CD4-positive, alpha-beta T cell treated with Interferon alpha-2 for 1 hour (primary cell): ENCODE measurements at places on chromosomes 2 and 18.

GRCh38 chr2:205636549-205637319 lies 45.6 kb upstream of the NRP2 start:
- DNase-seq: no peak

DNA sequence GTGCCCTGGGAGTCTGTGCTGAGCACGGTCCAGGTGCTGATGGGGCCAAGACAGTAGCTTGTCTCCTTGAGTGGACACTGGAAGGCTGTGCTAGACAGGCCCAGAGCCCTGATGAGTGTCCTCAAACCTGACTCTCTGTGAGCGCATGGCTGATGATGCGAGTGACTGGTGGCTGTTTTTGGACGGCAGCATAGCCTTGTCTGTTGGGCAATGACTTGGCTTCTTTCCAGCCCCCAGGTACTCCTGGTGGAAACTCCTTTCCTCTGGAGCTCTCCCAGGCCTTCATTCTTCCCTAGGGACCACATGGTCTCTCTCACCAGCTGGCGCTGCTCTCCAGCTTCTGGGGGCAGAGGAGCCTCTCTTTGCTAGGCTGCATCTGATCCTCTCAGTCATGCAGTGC lies 207.6 kb upstream of the SMIM21 start:
- no peak for DNase-seq

- DNase-seq: peak; percentile 7
These were observed 410.8 kb upstream of the POU3F3 start for GRCh38 chr2:104443145-104443544.

- no peak for DNase-seq
These were observed 44.1 kb downstream of the TGFA start for GRCh38 chr2:70509565-70509964.

DNA sequence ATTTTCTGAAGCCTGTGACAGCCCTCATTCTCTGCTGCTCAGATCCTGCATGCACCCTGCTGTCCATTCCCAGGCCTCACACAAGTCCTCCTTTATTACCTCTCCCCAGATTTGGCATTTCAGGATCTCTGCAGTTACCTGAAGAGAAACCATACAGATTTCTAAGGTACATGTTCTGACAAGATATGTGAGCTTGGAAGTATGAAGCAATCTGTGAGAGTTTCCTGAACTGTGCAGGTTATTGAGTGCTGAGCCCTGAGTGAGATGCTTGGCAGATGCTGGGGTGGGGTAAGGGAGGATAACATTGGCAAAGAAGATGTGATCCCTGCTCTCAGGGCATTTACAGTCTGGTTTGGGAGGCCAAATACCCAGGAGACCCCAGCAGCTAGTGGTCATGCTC lies 122.1 kb upstream of the STPG4 start:
- no peak for DNase-seq

DNA sequence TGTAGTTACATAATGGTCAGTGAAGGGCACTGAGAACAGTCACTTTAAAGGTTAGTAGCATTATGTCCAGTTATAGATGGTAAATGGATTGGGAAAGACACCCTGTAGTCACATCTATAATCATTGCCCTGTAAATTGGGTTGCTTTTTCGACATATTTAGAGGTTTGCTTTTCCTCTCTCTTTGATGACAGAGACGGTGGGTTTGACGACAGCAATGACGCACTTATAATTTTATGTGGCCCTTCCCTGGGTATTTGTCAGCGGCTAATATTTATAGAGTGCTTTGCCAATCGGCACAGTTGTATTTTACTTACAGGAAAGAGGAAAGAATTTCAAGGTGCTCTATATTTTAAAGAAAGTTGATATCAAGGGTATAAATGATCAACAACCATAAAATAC lies 2.8 kb downstream of the CPS1 start:
- DNase-seq: no peak

DNA sequence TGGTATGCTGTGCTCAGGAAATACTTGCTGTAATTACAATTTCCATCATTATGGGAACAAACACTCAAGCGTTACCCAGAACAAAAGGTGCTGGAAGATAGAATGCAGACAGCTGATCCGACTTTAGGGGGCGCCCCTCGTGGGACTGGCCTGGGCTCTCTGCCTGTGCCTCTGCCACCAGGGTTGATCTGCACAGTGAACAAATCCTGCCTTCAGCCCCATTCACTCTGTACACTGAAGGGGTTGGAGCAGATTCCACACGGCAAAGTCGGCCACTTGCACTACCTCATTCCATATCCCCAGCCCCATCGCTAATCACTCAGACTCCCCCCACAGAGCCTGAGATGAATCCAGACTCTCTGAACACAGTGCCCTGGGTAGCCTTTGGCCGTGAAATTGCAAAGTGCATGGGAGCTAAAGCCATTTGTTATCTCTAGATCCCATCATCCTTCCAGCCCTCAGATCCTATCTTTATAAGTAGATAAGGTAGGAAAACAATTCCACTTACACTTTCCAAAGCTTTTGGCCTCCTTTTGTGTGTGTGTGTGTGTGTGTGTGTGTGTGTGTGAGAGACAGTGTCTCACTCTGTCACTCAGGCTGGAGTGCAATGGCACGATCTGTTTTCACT lies 69.3 kb downstream of the INPP5D start:
- no peak for DNase-seq

DNA sequence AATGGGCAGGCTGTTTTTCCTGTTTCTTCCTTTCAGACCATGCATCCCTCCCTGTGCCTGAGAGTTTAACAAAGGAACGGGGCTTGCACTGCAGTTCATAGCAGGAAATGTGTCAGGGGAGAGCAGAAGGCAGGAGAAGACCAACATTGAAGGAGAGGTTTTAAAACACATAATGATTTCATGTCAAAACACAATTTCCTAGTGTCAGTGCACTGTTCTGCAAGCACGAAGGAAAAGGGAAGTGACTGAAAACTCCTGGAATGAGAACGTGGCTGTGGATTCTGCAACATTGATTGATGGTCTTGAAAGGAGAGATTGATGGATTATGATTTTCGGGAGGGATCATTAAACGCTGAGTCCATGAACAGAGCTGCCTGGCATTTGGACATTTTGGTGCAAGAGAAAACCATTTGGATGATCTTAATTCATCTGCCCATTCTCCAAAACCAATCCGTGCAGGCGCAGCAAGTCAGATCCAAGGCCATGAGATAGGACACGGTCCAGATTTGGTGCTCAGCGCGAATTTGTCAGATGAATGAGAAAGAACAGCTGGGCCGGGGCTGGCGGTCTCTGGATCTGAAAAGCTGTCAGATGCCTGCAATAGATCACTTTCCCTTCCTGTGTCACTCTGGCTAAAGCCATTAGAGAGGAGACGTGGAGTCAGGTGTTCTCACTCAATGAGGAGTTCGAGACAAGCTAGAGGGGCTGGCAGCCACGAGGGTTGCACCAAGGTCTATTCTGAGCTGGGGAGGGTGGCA lies 38.4 kb downstream of the C1QL2 start:
- no peak for DNase-seq

DNA sequence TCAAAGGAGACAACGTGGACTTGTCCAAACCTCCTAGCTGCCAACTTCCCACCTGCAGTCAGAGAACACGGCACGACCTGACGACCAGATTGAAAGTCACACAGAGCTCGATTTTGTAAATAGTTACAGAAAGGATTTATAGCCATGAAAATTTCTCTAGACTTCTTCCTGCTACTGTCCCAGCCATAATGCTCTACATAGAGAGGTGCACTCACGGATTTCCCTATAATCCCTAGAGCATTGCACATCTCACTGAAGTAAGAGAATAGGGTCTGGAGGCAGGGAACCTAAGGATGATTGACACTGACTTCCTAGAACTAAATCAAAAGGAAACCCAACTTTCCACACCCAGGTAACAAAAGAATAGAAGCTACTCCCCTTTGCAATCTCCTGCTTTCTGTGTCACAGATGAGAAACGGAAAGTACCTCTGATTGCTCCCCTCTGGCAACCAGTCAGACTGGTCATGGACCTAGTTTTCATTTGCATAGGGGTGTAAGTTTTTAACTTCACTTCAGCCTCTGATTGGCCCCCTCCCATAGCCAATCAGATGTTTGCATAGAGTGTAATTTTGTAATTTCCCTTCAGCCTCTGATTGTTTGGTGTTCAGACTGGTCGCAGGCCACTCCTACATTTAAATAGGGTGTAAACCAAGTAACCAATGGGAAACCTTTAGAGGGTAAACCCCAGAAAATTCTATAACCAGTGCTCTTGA lies 58.6 kb upstream of the FBXO11 start:
- DNase-seq: no peak

GRCh38 chr2:196719110-196719872 lies 79.8 kb downstream of the CCDC150 start:
- DNase-seq: no peak

DNA sequence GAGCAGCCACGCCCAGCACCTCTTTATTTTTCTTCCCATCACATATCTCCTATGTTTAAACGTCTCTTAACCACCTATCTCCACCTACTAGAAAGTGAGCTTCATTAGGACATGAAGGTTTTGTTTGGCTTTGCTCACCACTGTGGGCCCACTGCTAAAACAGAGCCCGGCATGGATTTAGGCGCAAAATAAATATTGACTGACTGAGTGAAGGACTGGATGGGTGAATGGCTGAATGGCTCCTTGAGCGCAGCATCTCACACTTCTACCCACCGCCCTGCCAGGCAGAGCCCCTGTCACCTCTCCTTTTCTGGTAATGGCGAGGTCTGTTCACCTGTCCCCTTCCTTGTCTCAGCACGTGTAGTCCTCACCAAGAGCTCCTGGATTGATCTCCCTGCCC lies 10.1 kb downstream of the CAPG start:
- no peak for DNase-seq

DNA sequence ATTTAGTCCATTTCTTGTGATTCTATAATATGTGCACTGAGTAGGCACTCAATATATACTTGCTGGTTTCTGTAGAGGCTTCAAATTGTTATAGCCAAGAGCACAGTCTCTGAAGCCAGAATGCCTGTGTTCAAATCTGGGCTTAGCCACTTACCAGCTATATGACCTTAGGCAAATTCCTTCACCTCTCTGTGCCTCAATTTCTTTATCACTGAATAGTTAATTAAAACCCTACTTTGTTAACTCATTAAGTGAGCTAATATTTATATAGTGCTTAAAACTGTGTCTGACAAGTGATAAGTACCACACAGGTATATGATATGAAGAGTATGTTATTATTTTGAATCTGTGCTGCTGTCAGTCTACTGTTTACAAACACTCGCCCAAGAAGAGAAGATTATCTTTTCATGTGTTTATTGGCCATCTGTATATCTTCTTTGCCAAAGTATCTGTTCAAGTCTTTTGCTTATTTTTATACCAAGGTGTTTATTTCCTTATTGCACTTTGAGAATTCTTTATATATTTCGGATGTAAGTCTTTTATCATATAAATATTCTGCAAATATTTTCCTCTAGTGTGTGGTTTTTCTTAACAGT lies 1.3 kb upstream of the RIT2 start:
- no peak for DNase-seq

DNA sequence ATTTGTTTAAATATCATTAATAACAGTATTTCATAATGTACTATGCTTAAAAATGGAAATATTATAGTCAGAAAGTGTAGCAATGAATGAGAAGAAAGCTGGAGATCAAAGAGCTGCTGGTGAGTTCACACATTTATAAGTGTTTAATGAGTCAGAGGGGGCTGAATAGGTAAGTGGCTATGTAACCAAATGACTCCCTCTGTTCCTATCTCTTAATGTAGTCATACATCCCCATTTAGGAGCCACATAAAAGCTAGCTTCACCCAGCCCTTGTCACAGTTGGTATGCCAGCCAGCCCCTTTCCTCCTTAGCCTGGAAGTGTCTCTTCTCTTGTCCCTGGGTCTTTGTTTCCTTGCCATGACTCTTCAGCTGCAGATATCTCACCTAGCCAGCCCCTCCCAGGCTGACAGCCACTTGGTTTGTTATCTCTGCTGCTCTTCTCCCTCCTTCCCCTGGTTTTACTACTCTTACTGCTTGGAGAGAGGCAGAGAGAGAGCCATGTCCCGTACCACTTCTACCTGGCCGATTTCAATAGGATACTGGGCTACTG lies 438.6 kb upstream of the HNMT start:
- DNase-seq: no peak

GRCh38 chr18:61998335-61998734 lies 105.5 kb upstream of the RNF152 start:
- DNase-seq: no peak

- DNase-seq: no peak
These were observed 6.6 kb upstream of the SEMA4C start for GRCh38 chr2:96876269-96877041.

- peak; percentile 87 for DNase-seq
These were observed 3.2 kb downstream of the SLC39A10 start for GRCh38 chr2:195659982-195660890.

DNA sequence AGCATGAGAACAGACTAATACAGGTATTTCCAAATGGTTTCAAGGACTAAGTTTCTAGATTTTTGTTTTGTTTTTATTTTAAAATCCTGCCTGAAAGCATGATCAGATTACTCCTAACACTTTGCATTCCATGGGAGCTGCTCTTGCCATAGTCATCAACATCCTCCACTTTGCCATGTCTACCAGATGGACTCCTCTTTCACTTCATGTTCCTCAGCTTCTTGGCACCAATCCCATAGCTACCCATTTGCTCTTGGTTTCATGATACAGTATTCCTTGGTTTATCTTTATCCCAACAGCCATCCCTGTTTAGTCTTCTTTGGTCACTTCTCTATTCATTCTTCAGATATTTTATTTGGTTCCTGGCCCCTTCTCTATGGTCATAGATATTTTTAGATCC lies 154.2 kb upstream of the CCDC195 start:
- no peak for DNase-seq

DNA sequence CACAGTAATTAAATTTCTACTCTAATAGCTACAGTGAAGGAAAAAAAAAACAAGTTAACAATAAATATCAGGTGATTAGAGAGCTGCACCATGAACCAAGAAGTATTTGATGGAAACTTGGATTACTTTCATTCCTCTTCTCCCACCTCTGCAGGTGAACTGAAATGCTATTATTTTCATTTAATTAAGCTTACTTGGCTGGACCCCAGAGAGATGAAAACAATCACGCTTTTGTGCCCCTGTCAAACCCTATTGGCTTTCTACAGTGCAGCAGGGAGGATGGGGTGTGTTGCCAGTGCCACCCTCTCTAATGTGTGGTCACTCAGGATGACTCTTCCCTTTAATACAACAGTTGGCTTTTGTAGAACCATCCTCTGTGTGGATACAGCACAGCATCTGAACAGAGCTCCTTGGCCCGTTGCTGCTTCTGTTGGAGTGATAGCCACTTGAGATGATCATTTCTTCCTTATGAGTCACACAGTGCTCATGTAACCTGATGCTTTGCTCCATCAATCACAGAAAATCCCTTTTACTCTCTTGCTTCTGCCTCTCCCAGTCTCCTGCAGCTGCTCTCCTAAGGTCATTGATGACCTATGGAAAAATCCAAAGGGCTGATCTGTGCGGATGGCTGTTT lies 5.5 kb upstream of the ARL4C start:
- DNase-seq: no peak
